ENCODE measurements at places on chromosomes 5 and 9. TPM values are rescaled to one million over a fixed set of nuclear protein-coding genes. Genes with fewer than 3 reads are reported as not detected.

GRCh38 chr9:136995772-136996311 is 526 bp downstream of the CLIC3 start:
- DNase-seq = peak; percentile 18

DNA sequence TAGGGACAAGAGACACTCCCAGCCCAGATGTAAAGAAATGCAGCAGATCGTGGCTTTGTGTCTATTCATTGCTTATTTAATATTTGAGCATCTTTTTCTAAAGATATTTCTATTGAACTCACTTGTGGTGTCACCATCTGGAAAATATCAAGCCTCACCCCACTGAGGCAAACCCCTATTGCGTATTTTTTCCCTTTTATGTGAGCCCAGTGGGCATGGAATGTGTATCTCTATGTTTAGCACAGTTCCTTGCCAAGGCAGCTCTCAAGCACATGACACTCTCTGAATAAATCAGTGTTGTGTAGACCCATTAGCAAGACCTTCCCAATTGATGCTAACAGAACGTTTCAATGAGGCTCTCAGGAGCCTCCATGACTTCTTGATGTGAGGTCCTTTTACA is 81.6 kb downstream of the TMEM174 start:
- no peak for DNase-seq

- no peak for DNase-seq
Measured at GRCh38 chr5:113340537-113340936, 94.3 kb downstream of the TSSK1B start.

- DNase-seq = no peak
Measured at GRCh38 chr5:2894316-2894715, 142.8 kb upstream of the IRX2 start.

- DNase-seq = peak; percentile 69
Measured at GRCh38 chr9:106717686-106718085, 145.3 kb upstream of the ZNF462 start.

GRCh38 chr5:169956756-169957155 is 23.5 kb downstream of the INSYN2B start:
- peak; percentile 71 for DNase-seq

GRCh38 chr5:143992496-143992895 is 178.0 kb downstream of the YIPF5 start:
- no peak for DNase-seq

- no peak for DNase-seq
Measured at GRCh38 chr5:150625831-150626746, 14.4 kb upstream of the SYNPO start.

DNA sequence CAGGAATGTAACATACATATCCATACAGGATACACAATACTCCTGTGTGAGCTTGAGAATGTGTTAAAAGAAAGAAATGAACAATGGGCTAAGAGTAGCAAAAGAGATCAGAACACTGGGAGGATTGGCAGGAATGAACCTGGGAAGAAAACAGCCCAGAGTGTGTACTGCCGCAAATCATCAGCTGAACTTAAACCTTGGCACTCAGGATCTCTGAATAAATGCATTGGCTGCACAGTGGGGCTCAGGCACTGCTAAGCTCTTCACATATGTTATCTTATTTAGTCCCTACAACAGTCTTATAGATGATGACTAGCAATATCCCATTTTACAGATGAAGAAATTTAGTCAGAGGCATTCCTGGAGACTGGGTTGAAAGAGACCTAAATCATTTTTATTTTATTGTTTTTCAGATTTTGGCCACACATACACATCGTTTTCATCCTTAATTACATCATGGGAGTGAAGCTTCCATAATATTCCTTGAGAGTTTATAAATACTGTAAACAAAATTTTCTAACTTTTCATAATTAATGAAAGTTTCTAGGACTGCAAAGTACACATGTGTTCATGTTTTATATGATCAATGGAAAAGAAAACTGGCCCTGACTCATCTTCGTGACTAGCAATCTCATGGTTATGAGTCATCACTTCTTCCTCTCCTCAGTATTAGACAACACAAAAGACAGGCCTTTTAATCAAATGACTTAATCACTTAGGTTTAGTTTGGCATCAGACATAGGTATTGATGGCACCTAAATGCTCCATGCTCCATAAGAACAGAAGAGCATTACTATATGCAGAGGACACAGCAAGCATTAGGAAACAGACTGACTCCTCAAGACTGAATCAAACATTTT is 59.2 kb downstream of the CDH18 start:
- DNase-seq = peak; percentile 80

DNA sequence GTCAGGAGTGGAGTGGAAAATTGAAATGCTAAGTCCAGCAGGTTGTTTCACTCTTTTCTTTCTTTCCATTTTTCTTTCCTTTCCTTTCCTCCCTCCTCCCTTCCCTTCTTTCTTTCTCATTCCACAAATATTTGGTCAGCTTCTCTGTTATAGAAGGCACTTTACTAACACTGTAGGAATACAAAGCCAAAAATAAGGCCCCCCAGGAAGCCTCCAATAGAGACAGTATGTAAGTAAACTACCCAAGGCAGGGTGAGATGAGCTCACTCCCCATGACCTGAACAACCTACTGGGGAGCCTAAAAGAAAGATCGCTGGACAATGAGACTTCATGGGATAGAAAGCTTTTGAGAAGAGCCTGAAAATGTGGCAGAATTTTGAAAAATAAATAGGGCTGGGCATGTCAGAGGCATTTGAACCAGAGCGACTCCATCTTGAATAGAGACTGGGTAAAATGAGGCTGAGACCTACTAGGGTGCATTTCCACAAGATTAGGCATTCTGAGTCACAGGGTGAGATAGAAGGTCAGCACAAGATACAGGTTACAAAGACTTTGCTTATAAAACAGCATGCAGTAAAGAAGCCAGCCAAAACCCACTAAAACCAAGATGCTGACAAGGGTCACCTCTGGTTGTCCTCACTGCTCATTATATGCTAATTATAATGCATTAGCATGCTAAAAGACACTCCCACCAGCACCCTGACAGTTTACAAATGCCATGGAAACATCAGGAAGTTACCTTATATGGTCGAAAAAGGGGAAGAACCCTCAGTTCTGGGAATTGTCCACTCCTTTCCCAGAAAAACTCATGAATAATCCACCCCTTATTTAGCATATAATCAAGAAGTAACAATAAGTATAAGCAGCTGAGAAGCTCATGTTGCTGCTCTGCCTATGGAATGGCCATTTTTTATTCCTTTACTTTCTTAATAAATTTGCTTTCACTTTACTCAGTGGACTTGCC is 158.9 kb upstream of the EGFLAM start:
- no peak for DNase-seq

GRCh38 chr5:28156981-28157380 is 1118.6 kb upstream of the CDH9 start:
- DNase-seq = no peak

RNF44 gene
- total RNA-seq = 12.5 TPM

SREK1IP1 gene
- 21.0 TPM for total RNA-seq

PLK2 gene
- 179 TPM for total RNA-seq

LRRC70 gene
- total RNA-seq = 0.39 TPM

NMUR2 gene
- not detected for total RNA-seq

ECSCR gene
- total RNA-seq = not detected

CARD19 gene
- total RNA-seq = 31.1 TPM

IFNE gene
- total RNA-seq = 1.4 TPM
